ENCODE measurements at places on chromosomes 2 and 18.

DNA sequence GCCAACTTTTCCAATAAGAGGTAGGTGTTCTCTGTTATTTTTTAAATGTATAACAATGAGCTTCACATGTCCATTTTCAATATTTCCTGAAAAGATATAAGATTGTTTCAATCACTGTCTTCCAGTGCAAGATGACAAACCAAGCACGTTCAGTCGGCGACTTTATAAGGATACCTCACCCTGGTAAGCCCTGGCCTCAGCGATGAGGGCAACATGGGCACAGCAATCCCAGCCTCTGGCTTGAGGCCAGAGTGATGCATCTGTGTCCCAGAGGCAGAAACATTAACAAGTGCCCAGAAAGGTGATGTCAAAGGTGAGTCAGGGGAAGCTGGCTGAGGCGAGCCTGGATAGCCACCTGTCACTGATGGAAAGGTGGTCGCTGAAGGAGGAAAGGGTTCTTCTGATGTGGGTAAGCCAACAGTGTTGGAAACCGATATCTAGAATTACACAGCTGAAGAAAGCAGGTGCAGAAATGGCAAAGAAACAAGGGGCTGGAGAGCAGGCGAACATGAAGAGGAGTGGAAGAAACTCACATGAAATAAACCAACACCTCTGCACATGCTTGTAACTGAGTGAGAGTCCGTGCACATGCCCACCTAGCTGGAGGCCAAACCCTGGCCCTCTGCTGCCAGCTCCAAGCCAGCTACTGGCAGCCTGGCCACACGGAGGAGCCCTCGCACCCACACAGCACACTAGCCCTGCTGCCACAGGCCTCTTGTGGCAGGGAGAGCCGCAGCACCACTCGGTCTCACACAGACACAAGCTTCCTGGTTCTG, 65.5 kb downstream of the FBXO15 start:
- DNase-seq, result peak; percentile 54

GRCh38 chr2:218328294-218328693, 28.4 kb upstream of the CATIP start:
- DNase-seq, result no peak

- no peak for DNase-seq
Observed at GRCh38 chr2:212961255-212961654, 190.2 kb downstream of the IKZF2 start.

- no peak for DNase-seq
Observed at GRCh38 chr18:44924785-44925499, 244.3 kb downstream of the SETBP1 start.

GRCh38 chr2:240436683-240437550, 1.5 kb downstream of the GPC1 start:
- DNase-seq, result no peak

- peak; percentile 74 for DNase-seq
Observed at GRCh38 chr2:119641562-119642258, 37.3 kb upstream of the TMEM177 start.

- DNase-seq, result no peak
Observed at GRCh38 chr2:83081826-83082690, 1377.0 kb downstream of the SUCLG1 start.

DNA sequence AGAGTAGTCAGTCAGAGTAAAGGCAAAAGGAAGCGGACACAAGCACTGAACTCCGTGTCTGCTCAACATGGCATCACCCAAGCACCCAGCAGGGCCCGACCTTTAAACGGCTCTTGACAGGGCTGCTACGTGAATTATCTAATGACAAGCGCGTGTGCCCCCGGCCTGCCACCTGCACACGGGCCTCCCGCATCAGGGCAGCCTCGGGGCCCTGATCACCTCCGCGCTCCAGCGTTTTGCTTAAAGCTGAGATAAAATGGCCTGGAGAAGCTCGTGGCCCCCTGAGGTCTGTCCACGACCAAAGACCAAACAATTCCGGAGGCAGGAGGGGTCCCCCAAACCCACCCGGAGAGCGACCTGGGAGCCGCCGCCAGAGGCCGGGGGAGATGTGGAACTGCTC, 376 bp downstream of the NDUFA10 start:
- DNase-seq, result no peak

DNA sequence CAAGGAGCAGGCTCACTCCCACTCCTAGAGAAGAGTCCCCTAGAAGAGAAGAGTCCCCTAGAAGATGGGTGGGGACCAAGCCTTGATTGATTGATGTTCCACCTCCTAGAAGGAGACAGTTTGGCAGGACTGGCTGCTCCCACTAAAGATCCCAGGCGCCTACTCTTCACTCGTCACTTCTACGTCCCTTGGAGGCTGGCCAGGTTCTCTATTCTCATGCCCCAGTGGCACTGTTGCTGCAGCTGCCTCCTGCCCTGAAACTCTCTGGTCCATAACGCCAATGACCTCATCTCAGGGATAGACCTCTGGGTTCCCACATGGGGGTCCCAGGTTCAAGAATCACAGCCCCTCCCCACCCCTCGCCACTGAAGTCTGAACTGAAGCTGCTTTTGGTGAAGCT, 2.5 kb upstream of the SP140L start:
- no peak for DNase-seq

DNA sequence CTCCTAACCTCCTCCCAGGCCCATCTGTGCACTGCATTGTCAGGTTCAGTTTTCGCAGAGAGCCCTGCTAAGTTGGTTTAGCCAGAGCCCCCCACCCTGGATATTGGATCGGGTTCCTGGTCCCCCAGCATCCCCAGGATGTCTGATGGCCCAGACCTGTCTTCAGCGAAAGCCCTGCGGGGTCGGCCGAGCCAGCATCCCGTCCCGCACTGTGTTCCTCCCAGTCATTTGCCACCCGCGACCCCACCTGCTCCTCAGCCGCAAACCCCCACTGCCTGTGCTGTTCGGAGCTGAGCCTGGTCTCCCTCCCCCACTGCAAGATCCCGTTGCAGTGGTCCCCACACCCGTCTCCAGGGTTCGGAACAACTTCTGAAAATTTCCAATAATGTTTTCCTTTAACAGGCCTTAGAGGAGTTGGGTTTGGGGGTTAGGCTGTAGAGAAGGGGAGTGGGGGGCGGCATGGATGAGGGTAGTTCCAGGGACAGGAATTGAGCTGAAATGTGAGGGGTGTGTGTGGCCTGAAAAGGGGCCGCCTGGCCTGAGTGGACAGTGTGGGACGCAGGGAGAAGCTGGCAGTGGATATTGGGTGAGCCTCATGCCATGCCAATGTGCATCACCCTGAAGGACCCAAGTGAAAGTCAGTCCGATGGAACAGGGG, 1.6 kb upstream of the COPS9 start:
- DNase-seq, result no peak

GRCh38 chr2:10839813-10840212, 27.2 kb upstream of the PDIA6 start:
- peak; percentile 32 for DNase-seq

DNA sequence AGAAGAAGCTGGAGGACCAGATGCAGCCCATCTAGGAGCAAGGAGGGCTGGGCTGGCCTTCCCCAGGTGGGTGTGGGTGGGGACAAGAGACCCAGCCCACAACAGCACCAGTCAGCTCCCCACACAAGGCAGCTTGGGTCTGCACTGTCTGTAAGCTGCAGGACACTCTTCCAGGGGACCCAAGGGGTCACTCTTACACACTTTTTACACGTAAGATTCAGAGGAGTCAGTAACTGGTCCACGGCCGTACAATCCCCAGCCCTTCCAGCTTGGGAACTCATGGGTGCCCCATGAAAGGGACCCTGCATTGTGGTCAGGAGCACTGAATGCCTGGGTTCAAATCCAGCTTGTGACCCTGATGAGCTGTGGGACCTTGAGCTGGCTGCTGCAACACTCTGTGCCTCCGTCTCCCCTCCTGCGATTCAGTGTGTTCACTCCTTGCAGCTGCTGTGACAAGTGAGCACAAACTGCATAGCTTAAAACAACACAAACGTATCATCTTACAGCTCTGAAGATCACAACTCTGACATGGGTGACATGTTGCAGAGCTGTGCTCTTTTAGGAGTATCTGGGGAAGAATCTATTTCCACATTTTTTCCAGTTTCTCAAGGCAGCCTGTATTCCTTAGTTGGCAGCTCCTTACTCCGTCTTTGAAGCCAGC, 11.1 kb upstream of the SLC66A3 start:
- no peak for DNase-seq

GRCh38 chr2:101431486-101431885, 43.4 kb downstream of the RFX8 start:
- DNase-seq, result no peak

DNA sequence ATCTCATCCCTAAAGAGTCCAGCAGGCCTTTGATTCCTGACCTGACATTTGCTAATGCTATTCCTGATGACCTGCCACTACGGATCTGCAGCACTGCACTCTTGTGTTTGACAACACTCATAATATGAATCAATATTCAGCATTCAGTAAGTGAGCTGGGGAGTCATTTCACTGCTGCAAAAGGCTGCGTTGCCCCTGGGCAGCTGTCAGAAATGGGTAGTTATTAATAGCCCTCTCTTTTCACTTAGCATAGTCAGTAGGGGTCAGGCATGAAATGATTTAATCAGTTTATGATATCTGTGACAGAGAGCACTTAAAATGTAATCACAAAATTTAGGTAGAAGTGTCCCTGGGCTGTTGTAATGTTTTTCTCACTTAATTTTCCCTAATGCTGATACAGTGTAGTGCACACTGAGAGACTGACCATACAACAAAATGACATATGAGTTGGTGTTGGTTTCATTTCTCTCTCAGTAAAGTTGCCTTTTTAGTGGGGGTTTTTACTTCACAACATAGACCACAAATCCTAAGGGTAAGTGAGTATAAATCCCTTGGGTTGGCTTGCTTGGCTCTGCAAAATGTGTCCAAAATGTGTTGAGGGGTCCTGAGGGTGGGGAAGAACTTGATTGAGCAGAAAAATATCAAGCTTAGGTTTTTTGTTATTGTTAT, 184.8 kb downstream of the CAMKMT start:
- no peak for DNase-seq

- no peak for DNase-seq
Observed at GRCh38 chr2:239268549-239268948, 132.3 kb downstream of the HDAC4 start.

DNA sequence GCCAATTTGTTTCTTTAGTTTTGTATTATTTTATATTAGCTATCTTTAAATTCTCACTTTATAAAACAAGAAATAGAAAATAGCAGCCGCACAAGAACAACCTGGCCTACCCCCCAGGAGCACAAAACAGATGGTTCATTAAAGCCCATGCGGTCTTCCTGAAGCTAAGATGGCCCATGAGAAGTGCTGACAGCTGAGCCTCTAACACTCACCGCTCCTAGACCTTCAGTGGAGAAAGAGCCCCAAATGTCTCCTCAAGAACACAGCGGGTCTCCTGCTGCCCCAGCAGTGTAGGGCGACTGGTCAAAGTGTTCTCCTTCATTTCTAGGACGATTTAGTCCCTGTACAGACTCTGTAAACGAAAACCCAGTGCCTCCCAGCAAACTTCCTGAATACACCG, 45.1 kb downstream of the LPIN2 start:
- DNase-seq, result no peak

DNA sequence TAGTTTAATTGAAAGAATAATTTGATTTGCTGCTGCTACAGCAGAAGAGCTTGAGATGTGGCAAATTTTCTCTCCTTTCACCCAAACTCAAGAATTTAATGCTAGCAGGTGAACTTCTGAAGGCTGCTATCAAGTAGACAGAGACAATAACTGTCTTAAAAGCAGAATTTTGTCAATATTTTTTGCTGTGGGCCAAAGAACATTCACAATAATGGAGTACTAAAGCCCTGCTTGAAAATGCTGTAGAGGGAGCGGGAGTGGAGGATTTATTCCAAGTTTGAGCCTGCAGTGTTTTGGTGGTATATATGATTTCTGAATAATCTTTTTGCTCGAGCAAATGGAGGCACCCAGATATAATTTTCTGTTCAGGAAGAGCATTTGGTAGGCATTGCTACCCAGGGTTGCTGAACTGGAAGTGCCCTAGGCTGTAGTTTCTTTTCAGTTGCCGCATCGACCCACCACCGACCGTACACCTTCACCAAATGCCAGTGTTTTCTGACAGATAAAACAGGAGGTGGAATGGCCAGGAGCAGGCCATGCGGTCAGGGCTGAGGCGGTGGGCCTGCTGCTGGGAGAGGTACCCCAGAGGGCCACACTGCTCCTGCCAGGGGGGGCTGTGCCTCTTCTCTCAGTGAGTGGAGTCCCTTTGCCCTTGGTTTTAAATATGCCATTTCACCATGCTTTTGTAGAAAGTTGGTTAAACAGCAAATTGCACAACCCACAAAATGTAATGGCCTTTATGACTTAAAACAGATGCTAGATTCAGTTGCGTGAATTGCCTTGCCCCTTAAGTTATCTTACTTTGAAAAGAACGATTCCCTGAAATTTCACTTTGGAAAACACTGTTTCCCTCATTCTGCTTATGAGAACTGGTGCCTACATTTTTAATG, 36.4 kb downstream of the TSHZ1 start:
- DNase-seq, result no peak

- DNase-seq, result no peak
Observed at GRCh38 chr18:56511996-56512395, 126.4 kb downstream of the TXNL1 start.

DNA sequence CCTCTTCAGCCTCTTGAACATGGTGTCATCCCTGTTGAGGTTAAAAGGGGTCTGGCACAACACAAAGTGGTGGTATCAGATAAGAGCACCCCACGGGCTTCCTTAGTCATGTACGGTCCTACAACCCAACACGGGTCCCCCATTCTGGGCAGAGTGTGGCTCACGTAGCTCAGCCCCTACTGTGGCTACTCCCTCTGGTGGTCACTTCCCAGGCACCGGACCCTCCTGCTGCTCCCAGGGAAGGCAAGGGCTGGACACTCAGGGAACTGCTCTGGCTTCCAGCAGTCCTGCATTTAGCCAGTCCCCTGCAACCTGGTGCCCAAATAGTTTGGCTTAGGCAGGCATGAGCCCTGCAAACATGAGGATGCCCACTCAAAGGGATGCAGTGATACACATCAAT, 58.6 kb downstream of the GALNT14 start:
- DNase-seq, result no peak

- DNase-seq, result no peak
Observed at GRCh38 chr2:34736482-34736881, 1137.4 kb upstream of the FAM98A start.

- no peak for DNase-seq
Observed at GRCh38 chr2:37798315-37799005, 126.6 kb upstream of the RMDN2 start.

- no peak for DNase-seq
Observed at GRCh38 chr2:240143276-240143675, 2.8 kb upstream of the OTOS start.

- DNase-seq, result peak; percentile 21
Observed at GRCh38 chr2:198214114-198214596, 409.8 kb downstream of the PLCL1 start.

GRCh38 chr2:68767996-68768395, 33.4 kb downstream of the ARHGAP25 start:
- no peak for DNase-seq

- DNase-seq, result peak; percentile 84
Observed at GRCh38 chr2:227862227-227862740, 9.1 kb upstream of the DAW1 start.

GRCh38 chr2:170716851-170717598, 1.9 kb downstream of the SP5 start:
- DNase-seq, result no peak

DNA sequence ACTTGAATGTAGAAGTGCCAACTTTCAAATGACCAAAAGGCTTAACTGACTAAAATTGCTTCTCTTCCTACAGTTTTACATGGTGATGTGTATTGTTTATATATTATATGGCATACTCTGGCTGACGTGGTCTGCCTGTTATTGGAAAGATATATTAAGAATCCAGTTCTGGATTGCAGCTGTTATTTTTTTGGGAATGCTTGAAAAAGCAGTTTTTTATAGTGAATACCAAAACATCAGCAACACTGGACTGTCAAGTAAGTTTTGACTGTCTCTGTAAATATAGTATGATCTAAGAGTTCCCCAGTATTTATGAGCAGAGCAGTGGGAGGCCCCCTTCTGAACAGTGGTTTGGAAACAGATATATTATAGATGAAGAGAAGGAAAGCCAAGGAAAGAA, 26.2 kb downstream of the TMEM87B start:
- DNase-seq, result no peak
